Body of pancreas (tissue), 4 donors: ENCODE measurements at places on chromosomes 16 and 17.

DNA sequence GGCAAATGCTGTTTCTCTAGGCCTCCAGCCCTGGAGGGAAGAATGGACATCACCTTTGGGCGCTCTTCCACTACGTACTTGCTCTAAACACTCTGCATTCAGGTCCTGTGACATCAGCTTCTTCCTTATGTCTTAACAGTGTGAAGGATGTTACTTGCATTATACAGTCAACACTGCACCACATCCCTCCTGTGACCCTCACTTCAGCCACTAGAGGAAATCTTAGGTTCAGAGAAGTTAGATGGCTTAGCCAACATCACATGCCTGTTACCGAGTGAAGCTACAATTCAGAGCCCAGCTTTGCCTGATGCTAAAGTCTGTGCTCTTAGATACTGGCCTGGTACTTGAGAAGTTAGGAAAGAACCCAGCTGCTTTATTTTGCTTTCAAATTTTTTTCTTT is 18.3 kb downstream of the UBFD1 start:
- H3K4me3 ChIP-seq = no peak overlapping the region
- no peaks in the 10 kb centered on the region for H3K36me3 ChIP-seq
- DNase-seq = no peak
- peaks cover 14% of the 10 kb centered on the region for H3K4me1 ChIP-seq

- H3K36me3 ChIP-seq = no peaks in the 10 kb centered on the region
- H3K4me3 ChIP-seq = no peak overlapping the region
- no peaks in the 10 kb centered on the region for H3K27me3 ChIP-seq
- DNase-seq = no peak
- H3K27ac ChIP-seq = no peak overlapping the region
- H3K4me1 ChIP-seq = no peaks in the 10 kb centered on the region
Observed at GRCh38 chr16:77043076-77043475, 147.9 kb upstream of the MON1B start.

GRCh38 chr17:35795007-35795870 is at the start of gene MMP28:
TSS of gene MMP28 (minus strand) at chr17:35795641. CDS start at chr17:35795377, 264 bp downstream.
- H3K4me1 ChIP-seq = peaks cover 21% of the 10 kb centered on the region
- no peak within 1 kb of the TSS for H3K27ac ChIP-seq
- peak; percentile 27 for DNase-seq
- no peaks in the 10 kb centered on the region for H3K36me3 ChIP-seq
- H3K4me3 ChIP-seq = no peak within 1 kb of the TSS
- no peaks in the 10 kb centered on the region for H3K27me3 ChIP-seq

DNA sequence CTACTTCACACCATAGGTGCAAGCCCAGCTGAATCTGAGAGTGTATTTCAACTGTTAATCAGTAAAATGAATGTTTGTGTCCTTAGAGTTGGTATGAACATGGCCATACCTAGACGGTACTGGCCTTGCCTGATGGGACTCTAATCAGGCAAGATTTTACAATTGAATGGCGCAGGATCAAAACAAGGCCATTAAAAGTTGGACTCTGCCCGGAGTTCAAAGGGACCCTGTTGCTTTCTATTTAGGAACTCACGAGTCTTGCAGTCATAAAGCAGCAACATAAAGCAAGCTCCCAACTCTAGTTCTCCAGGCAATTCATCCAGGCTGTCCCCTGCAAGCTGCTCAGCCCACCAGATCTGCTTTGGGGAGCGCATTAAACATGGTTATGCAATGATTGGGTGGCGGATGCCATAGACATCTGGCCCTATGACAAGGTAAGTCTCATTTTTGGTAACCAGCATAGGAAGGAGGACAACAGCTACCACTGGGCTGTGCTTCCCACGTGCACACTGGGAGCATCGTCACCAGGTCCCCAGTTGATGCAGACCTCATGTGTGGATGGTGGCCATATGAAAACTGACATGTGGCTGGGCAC is 8.8 kb downstream of the TMEM186 start:
- DNase-seq = no peak
- peaks cover under 1% of the 10 kb centered on the region for H3K4me1 ChIP-seq
- no peaks in the 10 kb centered on the region for H3K27me3 ChIP-seq

DNA sequence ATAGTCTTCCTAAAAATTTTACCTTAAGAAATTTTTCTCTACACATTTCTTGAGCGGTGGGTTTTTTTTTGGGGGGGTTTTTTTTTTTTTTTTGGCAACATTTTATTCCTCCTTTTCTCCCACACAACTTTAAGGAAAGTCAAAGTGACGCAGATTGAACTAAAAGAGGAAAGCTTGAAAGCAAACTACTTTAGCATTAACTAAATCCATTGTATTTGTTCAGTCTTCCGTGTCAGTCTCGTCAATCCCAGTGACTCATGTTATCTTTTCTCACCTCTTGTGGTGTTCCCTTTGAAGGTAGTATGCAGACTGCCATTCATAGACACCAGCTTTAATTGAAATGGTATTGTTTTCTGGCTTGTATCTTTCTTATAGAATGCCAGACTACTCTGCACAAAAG is 39.3 kb downstream of the TADA2A start:
- H3K27ac ChIP-seq = no peak overlapping the region
- no peaks in the 10 kb centered on the region for H3K27me3 ChIP-seq
- DNase-seq = no peak
- no peaks in the 10 kb centered on the region for H3K4me1 ChIP-seq
- H3K36me3 ChIP-seq = peaks cover 7% of the 10 kb centered on the region

DNA sequence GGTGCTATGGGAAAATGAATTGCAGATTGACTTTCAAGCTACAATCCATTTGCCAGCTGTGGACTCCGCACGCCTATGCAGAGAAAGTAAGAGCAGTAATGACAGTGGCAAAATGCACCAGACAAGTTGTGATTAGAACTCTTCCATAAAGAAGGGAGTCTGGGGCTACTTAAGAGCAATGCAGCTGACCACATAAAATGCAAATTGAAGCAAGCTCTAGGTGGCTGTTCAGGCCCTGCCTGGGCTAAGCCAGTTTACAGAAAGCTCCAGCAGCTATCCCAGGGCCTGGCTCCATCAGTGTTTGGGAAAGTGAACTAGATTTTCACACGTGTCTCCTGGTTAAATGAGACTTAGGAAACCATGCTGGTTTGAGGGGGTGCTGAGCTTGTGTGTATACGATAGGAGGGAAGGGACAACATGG is 2.2 kb upstream of the MAP2K6 start:
- no peaks in the 10 kb centered on the region for H3K27me3 ChIP-seq
- H3K4me1 ChIP-seq = peaks cover 20% of the 10 kb centered on the region
- no peak overlapping the region for H3K4me3 ChIP-seq

DNA sequence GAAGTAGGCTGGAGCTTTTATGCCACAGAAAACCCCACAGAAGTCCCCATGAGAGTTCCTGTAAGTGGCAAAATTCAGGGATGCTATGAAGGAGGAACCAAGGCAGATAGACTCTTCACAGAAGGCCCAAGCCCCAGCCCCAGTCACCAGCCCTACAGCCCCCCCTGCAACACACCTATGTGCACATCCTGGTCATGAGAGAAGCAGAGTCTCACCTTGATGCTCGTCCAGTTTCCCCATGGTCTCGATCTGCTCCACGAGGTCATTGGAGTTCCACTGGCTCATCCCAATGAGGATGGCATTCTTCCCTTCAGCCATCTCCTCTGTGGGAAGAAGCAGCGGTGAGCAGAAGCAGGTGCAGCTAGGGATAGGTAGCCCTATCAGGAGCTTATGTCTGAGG is 31.2 kb downstream of the PITPNM3 start:
- H3K4me3 ChIP-seq = no peak overlapping the region
- H3K27me3 ChIP-seq = no peaks in the 10 kb centered on the region
- H3K27ac ChIP-seq = no peak overlapping the region
- H3K36me3 ChIP-seq = no peaks in the 10 kb centered on the region

DNA sequence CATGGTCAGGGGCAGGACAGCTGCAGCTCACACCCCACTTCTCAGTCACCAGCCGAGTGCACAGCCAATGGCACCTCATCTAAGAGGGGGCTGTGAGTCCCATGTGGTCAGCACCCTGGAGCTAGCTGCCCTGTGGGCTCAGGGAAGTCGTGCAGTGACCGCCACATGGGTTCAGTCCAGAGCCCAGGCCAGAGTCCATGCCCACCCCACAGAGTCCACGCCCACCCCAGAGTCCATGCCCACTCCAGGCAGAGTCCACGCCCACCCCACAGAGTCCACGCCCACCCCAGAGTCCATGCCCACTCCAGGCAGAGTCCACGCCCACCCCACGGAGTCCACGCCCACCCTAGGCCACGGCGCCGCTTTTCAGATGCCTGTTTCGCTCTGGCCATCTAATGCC is 24.1 kb downstream of the SLC7A5 start:
- DNase-seq = no peak
- H3K36me3 ChIP-seq = no peaks in the 10 kb centered on the region
- H3K4me3 ChIP-seq = no peak overlapping the region

DNA sequence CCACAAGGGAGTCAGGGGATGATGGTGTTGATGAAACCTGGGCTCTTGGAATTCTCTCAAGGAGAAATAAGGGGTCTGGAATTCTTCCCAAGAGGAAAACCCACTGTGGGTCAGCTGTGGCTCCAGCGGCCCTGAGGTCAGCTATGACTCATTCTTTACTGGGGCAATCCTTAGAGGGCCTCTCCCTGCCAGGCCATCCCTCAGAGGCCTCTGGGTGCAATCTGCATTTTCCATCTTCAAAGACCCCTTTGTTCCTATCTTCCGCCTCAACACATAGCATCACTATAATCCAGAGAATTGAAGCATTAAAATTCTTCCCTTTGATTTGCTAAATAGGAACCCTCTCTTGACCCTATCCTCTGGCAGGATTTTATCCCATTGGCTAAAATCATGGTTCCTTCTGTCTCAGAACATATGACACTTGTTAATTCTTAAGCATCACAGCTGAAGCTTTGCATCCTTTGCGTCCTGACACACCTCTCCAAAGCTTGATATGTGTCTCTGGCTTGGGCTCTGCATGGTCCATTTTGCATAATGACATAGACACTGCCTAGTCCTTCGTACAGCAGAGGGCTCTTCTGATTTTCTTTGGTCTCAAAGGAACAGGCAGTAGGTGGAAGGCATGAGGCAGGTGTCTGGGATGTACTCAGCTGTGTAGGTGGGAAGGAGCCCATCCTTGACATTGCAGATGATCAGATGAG is 4.4 kb upstream of the KRT37 start:
- DNase-seq = no peak
- no peak overlapping the region for H3K4me3 ChIP-seq
- H3K27me3 ChIP-seq = no peaks in the 10 kb centered on the region
- no peaks in the 10 kb centered on the region for H3K4me1 ChIP-seq

DNA sequence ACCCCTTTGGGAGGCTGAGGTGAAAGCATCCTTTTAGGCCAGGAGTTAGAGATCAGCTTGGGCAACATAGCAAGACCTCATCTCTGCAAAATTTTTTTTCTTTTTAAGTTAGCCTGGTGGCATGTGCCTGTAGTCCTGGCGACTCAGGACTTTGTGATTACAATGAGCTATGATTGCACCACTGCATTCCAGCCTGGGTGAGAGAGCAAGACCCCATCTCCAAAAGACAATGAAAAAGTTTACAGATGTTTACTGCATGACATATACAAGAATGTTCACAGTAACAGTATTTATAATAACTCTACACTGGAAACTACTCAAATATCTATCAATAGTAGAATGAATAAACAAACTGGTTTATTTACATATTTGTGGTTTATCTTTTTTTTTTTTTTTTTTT is 33.1 kb upstream of the CCL22 start:
- no peak for DNase-seq
- no peaks in the 10 kb centered on the region for H3K36me3 ChIP-seq
- H3K27me3 ChIP-seq = no peaks in the 10 kb centered on the region

DNA sequence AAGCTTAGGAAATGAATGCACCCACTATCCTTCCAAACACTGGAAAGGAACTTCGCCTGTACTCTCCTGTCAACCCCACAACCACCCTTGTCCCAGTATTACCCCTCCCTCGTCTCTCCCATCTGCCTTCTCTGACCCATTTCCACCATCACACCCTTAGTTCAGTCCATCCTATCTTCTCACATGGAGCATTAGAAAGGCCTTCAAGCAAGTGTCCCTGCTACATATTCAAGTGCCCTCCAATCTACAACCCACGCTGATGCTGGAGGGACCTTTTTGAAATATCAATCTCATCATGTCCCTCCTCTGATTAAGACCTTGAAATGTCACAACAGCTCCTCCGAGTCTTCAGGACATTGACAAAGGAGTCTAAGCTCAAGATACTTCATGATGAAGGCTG is 133.8 kb upstream of the CCL2 start:
- H3K4me1 ChIP-seq = no peaks in the 10 kb centered on the region
- H3K27ac ChIP-seq = no peak overlapping the region
- H3K4me3 ChIP-seq = no peak overlapping the region
- no peak for DNase-seq
- H3K27me3 ChIP-seq = no peaks in the 10 kb centered on the region

GRCh38 chr17:46046957-46047356 is 47.9 kb downstream of the STH start:
- DNase-seq = no peak
- no peaks in the 10 kb centered on the region for H3K27me3 ChIP-seq
- H3K4me1 ChIP-seq = peaks cover 71% of the 10 kb centered on the region
- H3K4me3 ChIP-seq = no peak overlapping the region

GRCh38 chr17:75845058-75845711 is 981 bp upstream of the UNC13D start:
- no peak overlapping the region for H3K4me3 ChIP-seq
- peaks cover 66% of the 10 kb centered on the region for H3K4me1 ChIP-seq
- no peaks in the 10 kb centered on the region for H3K27me3 ChIP-seq
- H3K36me3 ChIP-seq = no peaks in the 10 kb centered on the region
- peak; percentile 98 for DNase-seq

- no peaks in the 10 kb centered on the region for H3K36me3 ChIP-seq
- no peak overlapping the region for H3K4me3 ChIP-seq
- DNase-seq = no peak
- H3K4me1 ChIP-seq = no peaks in the 10 kb centered on the region
Observed at GRCh38 chr17:80513892-80514291, 30.7 kb upstream of the RPTOR start.

DNA sequence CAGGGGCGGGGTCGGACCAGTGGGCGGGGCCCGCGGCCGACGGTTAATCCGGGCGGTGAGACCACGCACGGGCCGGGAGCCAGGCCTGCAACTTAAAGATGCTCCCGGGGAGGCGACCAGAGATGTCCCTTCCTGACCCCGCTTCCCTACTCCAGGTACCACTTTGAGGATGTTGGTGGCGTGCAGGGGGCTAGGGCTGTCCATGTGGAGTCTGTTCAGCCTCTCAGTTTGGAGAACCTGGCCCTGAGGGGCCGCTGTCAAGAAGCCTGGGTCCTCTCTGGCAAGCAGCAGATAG is 580 bp downstream of the RANGRF start:
- H3K4me3 ChIP-seq = no peak overlapping the region
- H3K27ac ChIP-seq = peak overlapping the region; percentile 85
- no peaks in the 10 kb centered on the region for H3K36me3 ChIP-seq
- peaks cover 52% of the 10 kb centered on the region for H3K4me1 ChIP-seq
- DNase-seq = no peak
- no peaks in the 10 kb centered on the region for H3K27me3 ChIP-seq

DNA sequence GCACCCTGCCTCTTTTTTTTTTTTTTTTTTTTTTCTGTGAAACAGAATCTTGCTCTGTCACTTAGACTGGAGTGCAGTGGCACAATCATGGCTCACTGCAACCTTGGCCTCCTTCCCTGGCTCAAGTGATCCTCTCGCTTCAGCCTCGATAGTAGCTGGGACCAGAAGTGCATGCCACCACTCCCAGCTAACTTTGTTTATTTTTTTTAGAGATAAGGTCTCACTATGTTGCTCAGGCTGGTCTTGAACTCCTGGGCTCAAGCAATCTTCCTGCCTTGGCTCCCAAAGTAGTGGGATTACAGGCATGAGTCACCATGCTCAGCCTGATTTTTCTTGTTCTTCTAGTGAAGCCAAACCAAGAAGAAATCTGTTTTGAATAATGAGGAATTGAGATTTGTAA is 25.0 kb downstream of the CDK12 start:
- H3K27me3 ChIP-seq = no peaks in the 10 kb centered on the region
- H3K27ac ChIP-seq = no peak overlapping the region
- peaks cover 9% of the 10 kb centered on the region for H3K36me3 ChIP-seq
- no peak overlapping the region for H3K4me3 ChIP-seq

- no peaks in the 10 kb centered on the region for H3K27me3 ChIP-seq
- H3K27ac ChIP-seq = peak within 1 kb of the TSS; percentile 89
- DNase-seq = peak; percentile 99
Observed at GRCh38 chr17:11598274-11599221, at the start of gene DNAH9. TSS of gene DNAH9 (plus strand) at chr17:11598470. CDS start at chr17:11598499, 29 bp downstream.
